ENCODE measurements at places on chromosomes 6 and 20.

DNA sequence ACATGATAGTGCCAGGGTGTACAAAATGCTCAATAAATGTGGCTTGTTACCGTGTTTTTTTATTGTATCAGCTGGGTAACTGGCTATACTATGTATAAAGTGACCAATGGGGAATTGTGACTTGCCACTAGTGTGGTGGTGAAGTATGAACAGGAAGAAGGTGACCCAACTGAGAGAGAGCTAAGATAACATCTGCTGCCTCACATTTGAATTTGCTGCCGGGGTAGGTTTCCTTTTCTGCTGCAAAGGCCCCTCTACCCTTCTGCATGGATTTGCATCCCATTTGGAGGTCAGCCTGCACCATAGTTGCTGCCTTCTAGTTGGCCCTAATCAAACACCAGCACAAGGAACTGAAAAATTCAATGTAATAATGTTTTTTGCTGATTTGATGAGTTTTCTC is 24.1 kb downstream of the IL17A start:
- no peak for DNase-seq

- DNase-seq = no peak
Measured at GRCh38 chr6:163790266-163790840, 375.8 kb downstream of the QKI start.

DNA sequence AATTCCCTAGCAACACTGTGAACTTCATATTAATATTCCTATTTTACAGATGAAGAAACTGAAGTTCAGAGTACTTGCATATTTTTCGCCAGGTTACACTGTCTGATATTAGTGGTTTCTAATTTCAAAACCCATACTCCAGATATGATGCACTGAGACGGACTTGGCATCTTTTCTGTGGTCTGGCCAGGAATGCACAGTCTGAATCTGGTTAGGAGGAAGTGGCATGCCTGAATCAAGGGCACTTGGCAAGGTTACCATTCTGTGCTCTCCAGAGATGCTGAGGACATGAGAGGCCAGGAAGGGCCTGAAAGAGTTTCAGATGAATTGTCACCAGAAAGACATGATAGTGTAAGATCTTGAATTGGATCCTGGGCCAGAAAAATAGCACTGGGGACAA is 150.1 kb downstream of the HAO1 start:
- no peak for DNase-seq

GRCh38 chr6:71245265-71246049 is 43.2 kb upstream of the OGFRL1 start:
- no peak for DNase-seq

DNA sequence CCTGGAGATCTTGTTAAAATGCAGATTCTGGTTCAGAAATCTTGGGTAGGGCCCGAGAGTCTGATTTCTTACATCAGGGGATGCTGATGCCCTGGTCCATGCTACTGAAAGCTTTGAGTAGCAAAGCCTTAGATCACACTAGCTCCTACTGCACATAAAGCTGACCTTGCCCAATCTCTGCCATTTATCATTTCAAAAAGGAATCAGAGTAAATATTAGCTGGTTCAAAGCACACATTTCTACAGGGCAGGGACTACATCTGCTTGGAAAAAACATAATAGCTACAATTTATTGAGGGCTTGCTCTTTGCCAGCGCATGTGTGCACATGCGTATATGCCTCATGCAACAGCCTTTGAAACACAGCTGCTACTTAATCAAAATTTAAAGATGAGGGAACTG is 440.4 kb upstream of the ARID1B start:
- no peak for DNase-seq

GRCh38 chr6:64013011-64013410 is 377.4 kb downstream of the PHF3 start:
- DNase-seq = no peak

- no peak for DNase-seq
Measured at GRCh38 chr6:170018422-170018935, 267.1 kb downstream of the ERMARD start.

- DNase-seq = no peak
Measured at GRCh38 chr6:20170455-20171148, 41.7 kb downstream of the MBOAT1 start.

DNA sequence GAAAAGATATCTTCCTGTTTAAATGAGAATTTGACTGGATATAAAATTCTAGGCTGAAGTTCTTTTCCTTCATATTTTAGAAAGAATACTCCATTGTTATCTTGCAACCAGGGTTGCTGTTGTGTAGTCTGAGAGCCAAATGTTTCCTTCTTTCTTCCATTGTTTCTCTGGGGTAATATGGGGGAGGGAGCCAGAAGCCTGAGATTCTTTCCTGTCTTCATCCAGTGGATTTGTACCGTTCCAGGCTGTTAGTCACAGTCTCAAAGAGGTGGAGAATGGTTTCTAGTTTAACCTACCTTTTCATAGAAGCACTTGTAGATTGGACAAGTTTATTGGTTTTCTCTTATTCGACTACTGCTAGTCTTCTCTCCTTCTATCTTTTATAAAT is 6.1 kb upstream of the ULBP3 start:
- no peak for DNase-seq

- no peak for DNase-seq
Measured at GRCh38 chr20:18541741-18542140, 25.5 kb upstream of the SMIM26 start.

DNA sequence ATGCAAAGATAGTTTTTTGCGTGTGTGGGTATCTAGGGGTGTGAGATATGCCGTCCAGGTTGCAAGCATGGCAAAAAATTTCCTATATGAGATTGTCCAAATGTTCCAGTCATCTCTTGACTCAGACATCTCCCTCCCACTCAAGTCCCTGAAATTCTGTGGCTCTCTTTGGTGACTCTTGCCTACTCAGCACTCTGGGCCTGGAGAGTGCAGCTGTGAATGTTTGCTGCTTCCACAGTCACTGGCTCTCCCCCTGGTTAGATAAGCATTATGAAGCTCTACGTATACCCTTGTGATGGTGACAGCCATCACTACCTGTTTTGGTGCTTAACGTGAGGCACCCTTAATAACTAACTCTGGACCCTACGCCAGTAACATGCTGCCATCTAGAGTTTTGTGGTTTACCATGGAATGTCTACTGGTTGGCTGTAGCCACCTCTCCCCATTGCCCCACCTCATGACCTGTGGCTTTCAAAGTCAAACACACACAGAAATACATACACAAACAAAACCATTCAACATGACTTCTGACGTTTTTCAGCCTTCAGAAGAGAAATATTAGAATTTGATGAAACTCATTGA is 621.9 kb upstream of the CITED2 start:
- DNase-seq = no peak

GRCh38 chr20:20358801-20359200 is 9.1 kb upstream of the INSM1 start:
- no peak for DNase-seq

DNA sequence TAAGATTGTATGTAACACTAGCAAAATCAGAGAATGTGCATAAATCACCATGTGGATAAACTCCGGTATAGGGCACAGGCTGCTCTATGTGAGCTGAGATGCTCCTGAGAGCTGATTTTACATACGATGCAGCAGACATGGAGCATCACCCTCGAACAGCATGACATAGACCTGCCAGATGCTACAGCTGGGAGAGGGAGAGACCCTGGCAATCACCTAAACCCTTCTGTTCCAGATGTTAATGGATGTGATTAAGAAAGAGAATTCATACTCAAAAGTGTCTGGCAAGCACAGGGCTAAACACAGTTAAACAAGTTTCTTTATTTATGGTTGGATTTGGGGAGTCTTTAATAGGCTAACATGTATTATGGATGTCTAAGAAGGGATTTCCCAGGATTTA is 157.0 kb downstream of the CLIC5 start:
- no peak for DNase-seq

DNA sequence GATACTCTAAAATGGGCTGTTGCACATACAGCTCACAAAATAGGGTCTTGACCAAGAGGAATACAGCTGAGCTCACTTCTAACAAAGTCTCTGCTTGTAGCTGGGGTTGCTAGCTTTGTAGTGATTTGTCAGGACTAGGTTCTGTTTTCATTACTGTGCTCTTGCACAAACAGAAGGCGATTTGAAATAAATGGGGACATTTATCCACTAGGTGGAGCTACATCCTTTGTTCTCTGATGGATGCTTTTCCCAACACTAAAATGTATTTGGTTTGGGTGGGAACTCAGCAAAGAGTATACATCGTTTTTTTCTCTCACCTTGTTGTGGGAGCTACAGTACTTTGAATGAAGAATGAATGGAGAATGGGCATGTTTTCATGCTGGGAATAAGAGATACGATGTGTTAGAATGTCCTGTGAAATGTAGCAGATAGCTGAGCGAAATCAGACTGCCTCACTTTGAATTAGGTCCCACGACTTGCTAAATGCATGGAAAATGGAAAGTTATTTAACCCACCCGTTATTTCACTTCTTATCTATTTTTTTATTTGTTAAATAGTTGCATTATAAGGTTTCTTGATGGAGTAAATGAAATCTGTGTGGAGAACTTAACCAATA is 494.7 kb upstream of the MAP3K7 start:
- no peak for DNase-seq

DNA sequence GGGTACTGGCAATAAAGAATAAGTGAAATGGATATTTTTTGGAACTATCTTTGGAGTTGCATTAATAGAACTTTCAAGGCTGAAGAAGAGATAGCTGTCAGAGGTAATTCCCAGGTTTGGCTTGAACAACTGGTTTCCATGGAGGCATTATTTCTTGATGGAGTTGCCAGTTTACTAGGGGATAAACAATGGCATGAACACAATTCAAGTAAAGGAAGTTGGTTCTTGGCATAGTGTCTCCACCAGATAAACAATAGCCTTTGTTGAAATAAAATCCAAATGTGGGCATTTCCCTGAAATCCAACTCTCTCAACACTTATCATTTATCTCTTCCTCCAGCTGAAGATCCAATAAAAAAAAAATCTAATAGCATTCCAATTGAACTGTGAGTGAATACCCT is 454.9 kb downstream of the C6orf118 start:
- DNase-seq = no peak

DNA sequence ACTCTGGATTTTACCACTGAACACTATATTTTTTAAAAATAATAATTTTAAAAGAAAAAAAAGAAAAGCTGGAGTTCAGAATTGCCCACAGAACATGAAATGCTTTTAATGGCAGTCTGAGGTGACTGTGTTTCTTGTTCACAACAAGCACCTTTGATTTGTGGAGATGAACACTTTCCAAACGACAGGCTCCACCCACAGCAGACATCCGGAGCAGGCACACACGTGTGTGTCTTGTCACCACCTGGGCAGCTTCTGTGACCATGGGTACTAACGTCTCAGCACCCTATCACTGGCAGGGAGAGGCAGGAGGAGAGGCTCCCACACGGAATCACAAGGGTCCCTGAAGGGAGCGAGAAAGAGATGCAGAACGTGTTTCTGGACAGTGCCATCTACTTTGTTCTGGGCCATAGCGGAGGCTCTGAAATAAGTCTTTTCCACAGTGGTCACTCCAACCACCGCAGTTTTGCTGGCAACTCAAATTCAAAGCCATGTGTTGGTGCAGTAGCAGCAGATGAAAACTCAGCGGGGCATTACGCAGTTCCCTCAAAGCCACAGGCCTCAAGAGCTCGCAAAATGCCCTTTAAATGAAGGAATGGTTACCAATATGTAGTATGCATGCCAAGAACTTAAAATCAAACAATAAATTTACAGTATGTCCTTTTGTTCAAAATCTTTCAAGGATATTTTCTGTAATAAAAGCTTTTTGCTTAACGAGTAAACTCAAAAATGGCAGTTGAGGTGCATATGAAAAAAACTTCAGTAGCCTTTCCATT is 242.2 kb downstream of the FOXC1 start:
- DNase-seq = no peak

- no peak for DNase-seq
Measured at GRCh38 chr6:97412511-97412910, 129.5 kb upstream of the MMS22L start.

DNA sequence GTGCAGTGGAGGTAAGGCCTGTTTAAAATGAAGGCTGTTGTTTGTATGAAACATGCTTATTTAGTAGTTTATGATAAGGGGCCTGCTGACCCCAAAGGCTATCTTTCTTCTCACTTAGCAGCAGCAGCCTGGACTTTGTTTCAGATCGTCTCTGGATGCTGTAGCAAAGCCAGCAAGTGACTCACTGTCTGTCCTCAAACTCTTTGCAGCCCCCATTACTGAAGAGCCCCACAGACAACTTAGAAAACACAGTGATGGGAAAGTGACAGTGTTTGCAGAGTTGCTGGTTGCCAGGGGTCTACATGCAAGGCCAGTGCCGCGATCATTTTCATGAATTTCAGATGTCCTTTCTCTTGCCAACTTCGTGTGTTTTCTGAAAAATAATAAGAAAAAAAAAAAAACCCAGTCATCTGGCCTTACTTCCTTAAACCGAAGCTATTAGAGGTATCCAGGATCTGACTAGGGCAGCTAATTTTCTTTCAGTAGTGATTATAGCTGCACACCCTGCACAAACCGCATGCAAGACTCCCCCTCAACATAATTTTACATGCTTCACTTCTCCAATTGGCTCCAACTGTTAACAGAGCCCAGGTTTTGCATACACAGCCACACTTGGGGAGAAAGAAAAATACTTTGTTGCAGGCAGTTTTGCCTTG is 11.6 kb upstream of the F13A1 start:
- DNase-seq = no peak

DNA sequence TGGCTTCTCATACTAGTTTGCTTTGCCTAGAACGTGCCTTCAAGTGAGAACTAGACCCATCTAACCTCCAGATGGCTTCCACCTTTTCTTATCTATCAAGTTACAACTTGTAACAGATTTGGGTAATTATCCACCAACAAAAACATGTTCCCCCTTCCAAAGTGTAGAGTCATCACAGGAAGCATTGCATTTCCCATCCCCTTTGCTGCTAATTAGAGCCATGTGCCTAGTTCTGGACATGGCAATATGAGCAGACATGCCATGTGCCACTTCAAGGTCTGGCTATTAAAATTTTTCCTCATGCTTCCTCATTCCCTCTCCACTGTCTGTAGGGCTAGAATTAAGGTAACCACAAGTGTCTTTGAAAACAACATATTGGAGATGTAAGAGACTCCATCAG is 814.4 kb downstream of the TENT5A start:
- DNase-seq = no peak

DNA sequence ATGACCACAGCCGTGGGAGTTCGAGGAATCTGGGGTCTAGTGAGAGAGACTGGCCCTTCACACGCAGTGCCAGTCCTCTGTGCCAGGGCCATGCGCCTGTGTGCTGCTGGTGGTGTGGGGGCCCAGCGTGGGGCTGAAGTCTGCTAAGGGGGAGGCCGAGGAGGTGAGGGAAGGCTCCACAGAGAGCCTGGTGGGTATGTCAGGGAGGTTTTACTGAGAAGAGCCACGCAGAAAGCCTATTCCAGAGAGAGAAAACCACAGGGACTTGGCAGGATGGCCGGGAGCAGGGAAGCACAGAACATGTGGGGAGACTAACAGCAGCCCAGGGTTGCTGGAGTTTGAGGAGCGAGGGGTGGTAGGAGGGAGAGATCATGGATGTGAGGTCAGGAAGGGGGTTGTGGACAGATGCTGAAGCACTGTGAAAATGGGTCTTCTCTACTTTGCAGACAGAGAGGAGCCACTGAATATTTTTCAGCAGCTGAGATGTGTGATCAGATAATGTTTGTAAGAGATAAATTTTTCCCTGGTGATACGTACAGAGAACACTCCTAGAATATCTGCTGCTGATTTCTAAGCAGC is 35.3 kb downstream of the DUSP22 start:
- peak; percentile 50 for DNase-seq

GRCh38 chr6:120774275-120774674 is 560.0 kb downstream of the TBC1D32 start:
- no peak for DNase-seq

GRCh38 chr20:37366743-37367142 is 20.8 kb downstream of the SRC start:
- DNase-seq = no peak

GRCh38 chr6:98832284-98833056 is 1.9 kb upstream of the POU3F2 start:
- DNase-seq = no peak
